ENCODE measurements at places on chromosomes 7 and 10.

GRCh38 chr7:110407706-110408105, 683.2 kb upstream of the LRRN3 start:
- no peak for DNase-seq

- DNase-seq = no peak
Observed at GRCh38 chr10:102064503-102064867, 664 bp upstream of the HPS6 start.

DNA sequence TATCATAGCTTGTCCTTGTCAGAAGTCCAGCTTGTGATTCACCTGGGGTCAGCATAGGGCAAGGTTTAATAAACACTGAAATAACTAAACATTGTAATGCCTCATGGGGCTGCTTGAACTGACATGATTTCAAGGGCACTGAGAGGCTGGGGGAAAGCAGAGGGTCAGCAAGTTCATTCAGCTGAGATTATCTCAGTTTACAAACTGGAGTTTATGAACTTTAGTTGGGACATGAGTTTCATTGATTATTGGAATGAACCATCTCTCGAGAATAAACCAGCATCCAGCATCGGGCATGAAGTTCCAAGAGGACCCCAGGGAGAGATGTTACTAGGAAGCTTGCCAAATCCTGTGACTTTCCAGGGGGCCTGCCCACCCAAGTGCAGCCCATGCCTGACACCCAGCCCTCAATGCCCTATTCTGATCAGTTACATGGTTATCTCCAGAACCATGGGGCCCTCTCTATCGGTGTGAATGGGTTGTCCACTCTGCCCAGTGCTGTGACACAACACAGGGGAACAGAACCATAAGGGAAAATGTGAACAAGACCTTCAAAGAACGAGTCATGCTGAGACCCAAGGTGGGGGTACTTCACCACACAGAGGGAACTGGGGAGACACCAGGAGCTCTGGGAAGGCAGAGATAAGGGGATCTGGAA, 7.9 kb upstream of the CYP3A7 start:
- no peak for DNase-seq

GRCh38 chr10:61943674-61944378, 42.3 kb downstream of the ARID5B start:
- no peak for DNase-seq

DNA sequence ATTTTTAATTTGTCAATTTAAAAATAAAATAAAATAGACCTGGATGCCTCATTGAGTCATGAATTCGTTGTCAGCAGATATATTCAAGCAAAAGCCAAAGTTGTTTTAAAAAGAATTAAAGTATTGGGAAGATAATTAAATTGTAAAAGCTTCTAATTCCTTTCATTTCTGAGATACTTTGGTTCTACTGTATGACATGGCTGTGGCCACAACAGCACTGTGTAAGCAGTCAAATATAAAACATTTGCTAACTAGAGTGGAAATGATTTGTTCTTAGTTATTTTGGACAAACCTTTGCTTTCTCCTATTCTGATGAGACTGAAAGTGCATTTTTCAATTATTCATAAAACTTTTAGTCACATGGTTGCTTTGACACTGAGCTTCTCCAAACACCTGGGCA, 143.6 kb upstream of the FAM13C start:
- no peak for DNase-seq

- DNase-seq = no peak
Observed at GRCh38 chr10:451021-451471, 238.4 kb downstream of the DIP2C start.

DNA sequence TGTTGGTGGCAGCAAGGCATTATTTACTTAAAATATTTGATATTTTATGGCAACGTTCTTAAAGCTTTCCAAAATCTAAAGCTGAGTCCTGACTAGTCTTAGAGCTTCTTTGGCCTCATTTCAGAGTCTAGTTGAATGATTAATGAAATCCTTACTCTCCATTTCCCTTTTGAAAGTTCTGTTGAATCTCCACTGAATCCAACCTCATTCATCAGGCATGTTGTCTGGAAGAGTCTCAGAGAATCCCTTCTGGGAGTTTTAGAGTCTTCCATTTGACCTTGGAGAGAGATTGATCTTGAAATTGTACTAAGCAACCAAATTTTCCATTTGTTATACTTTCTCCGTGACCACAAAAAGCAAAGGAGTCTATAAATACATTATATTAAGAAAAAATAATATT, 198.5 kb upstream of the TMEM196 start:
- no peak for DNase-seq

GRCh38 chr7:2249744-2250323, 7.8 kb downstream of the NUDT1 start:
- DNase-seq = no peak

DNA sequence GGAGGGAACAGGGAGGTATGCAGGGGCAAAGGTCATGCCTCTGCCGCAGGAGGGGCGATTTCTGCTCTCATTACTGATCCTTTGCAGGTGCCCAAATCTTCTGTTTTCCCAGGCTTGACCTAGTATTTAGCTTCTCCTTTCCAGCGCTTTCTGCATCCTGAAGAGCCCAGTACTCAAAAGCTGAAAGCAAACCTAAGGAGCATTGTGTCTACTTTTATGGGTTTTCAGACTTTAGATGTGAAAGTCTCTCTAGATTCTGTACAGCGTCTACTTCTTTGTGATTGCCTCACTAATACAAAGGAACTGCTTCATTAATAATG, 560 bp downstream of the GBF1 start:
- DNase-seq = no peak

DNA sequence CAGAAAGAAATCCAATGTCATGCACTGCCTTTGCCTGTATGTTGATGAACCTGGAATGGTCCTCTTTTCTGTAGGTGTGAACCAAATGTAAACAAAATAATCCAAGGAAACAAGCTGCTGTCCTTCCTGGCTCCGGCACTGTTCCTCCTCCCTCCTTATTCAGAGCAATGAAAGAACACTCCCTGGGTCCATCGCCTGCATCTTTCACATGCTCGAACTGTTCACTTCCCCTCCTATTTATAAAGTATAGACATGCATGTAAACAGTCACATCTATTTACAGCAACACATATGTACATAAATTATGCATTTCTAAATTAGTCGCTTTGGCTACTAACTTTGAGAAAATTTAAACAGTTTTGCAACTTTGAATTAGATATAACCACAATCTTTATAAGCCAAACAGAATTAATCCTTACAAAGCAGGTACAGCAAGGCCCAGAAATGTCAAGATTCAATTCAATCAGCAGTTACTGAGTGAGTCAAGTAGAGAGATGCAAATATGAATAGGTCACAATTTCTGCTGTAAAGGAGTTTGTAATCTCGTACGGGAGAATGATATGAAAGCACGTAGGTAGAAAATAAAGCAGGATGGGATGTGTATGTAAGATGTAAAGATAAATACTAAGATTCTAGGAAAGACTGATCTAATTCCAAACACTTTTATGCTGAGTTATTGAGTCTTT, 162.6 kb downstream of the PIP4K2A start:
- no peak for DNase-seq

- no peak for DNase-seq
Observed at GRCh38 chr7:41730668-41731067, 27.8 kb upstream of the INHBA start.

- no peak for DNase-seq
Observed at GRCh38 chr7:110885474-110885873, 205.5 kb upstream of the LRRN3 start.

All from suprapubic skin (tissue), 4 donors.